Activated naive CD8-positive, alpha-beta T cell treated with anti-CD3 and anti-CD28 coated beads, Interleukin-2, amount 50 U/mL, for 16 hours (primary cell): ENCODE measurements at places on chromosomes 3 and 15.

GRCh38 chr3:52299879-52300611, 12.4 kb downstream of the GLYCTK start:
- no peak for DNase-seq

DNA sequence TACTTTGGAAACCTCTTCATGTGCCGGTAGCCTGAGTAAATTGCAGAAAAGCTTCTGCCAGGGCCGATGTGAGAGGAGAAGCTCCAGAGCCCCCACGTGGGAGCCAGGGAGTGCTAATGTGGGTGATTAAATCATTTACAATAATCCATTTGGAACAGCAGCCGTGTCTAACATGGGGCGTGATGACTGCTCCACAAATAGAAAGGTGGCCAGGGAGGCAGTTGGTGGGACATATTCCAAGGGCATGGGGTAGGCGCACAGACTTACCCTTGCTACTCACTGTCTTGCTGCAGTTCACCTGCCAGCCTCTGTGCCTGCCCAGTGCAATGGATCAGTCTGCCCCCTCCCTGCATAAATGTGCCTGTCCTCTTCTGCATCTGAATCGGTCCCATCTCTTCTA, 39.3 kb upstream of the INSYN1 start:
- no peak for DNase-seq

GRCh38 chr3:195899701-195900435, 8.5 kb downstream of the TNK2 start:
- no peak for DNase-seq

- DNase-seq: no peak
Observed at GRCh38 chr3:182821221-182821981, 28.1 kb downstream of the ATP11B start.
